ENCODE measurements at places on chromosomes 5 and 9. TPM values are rescaled to one million over a fixed set of nuclear protein-coding genes. Genes with fewer than 3 reads are reported as not detected.

The EIF4E1B gene
- not detected for total RNA-seq

The LCN9 gene
- total RNA-seq: not detected

The COL23A1 gene
- 5.4 TPM for total RNA-seq

The ZDHHC11 gene
- total RNA-seq: 25.2 TPM

GRCh38 chr5:135095871-135096270, 61.8 kb upstream of the PITX1 start:
- no peak for DNase-seq

- peak; percentile 5 for DNase-seq
Observed at GRCh38 chr5:179137643-179138567, 77.7 kb downstream of the ZNF354C start.

GRCh38 chr5:169711551-169712225, 74.6 kb downstream of the DOCK2 start:
- DNase-seq: no peak

DNA sequence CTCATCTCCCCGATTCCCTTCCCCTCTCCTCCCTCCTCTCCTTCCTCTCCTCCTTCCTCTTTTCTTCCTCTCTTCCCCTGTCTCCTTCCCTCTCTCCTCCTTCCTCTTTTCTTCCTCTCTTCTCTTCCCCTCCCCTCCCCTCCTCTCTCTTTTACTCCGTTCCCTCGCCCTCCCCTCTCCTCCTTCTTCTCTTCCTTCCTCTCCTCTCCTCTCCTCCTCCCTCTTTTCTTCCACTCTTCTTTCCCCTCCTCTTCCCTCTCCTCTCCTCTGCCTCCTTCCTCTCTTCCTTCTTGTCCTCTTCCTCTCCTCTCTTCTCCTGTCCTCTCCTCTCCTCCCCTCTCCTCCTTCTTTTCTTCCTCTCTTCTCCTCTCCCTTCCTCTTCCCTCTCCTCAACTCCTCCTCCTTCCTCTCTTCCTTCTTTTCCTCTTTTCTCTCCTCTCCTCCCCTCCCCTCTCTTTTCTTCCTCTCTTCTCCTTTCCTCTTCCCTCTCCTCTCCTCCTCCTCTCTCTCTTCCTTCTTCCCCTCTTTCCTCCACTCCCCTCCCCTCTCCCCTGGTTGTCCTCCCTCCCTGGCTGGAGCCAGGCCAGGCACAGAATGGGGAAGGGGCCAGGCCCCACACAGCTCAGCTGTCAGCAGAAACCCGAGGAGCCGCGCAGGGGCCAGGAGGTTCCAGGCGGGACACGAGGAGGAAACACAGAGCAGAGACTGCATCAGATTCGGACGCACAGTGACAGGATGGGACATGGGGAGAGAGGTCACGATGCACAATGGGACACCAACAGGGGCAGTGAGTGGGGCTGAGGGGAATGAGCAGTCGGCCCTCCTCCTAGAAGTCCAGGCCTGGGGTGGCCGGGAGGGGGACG, 48.0 kb downstream of the CAMK2A start:
- DNase-seq: peak; percentile 78

DNA sequence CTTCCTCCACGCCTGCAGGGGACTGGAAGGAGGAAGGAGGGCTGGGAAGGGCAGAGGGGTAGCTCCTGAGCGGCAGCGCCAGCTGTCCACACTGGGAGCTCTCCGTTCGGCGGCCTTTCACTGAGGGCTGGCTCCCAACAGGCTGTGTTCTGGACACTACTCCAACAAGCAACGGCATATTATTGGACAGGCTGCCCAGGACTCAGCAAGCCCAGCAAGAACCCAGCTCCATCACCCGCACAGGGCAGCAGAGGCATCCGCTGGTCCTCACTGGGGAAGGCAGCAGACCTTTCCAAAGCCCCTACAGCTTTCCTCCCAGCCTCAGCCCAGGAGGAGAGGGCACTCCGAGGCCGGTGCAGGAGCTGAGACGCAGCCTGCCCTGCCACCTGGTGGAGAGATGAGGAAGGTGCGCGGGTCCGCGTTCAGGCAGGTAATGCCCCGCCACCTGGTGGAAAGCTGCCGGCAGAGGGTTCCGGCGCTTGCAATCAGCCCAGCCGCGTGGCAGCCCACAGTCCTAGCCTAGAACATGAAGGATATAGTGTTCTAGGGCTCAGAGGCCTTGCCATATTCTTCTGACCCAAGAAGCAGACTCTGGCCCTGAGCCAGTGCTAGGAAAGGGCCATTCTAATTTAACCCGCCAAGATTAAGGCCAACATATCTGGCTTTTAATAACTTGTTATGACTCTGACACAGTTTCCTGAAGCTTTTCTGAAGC, 74.4 kb downstream of the NRG2 start:
- peak; percentile 93 for DNase-seq

- no peak for DNase-seq
Observed at GRCh38 chr9:106423575-106423974, 439.4 kb upstream of the ZNF462 start.

DNA sequence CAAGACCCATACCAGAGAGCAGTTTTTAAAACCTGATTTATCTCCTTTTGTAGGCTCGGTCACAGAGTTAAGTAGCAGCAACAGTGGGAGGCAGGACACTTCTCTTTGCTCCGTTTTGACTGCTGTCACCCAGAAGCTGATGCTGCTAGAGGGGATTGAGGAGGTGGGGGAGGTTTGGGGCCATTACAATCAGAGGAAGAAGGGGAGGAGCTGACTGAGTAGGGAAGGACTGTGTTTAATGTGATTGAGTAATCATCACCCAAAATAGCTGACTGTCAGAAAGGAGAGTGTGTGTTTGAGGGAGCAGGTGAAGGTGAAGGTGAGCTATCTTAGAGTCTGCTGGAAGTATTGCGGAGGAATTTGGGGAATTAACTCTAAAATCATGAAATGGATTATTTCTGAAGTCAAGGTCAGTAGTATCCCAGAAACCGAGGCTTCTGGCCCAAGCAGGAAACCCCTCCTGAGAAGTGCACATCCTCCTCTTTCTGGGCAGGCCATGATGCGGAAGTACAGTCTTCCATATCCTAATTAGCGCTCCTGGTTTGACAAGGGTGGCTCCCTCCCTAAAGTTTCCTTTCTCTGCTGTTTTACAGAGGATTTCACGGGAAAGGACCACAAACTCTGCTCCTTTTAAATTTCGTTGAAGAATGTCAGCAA, 214.9 kb downstream of the PLK2 start:
- no peak for DNase-seq

DNA sequence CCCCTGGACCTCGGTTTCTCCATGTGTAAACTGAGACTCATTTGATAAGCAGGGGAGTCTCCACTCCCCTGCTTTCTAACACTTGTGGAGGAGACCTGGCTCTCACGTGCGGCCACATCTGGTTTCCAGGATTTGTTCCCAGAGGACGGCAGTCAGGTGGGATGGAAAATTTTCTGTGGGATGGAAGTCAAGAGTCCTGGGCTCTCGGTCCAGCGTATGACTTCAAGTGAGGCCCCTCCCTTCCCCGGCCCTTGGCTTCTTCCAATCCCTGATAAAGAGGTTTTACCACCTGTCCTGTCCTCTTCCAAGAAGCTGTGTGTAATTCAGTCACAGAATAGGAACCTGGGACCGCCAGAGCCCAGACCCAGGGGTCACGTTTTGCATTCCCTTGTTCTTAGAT, 35.0 kb downstream of the TMOD1 start:
- no peak for DNase-seq
